Activated CD8-positive, alpha-beta memory T cell treated with anti-CD3 and anti-CD28 coated beads for 36 hours (primary cell): ENCODE measurements at places on chromosomes 7 and 10. TPM values are rescaled to one million over a fixed set of nuclear protein-coding genes. Genes with fewer than 3 reads are reported as not detected.

Gene ACBD7
- 0.89 TPM for total RNA-seq

Gene SUPV3L1
- total RNA-seq, result 53.6 TPM

Gene MICALL2
- 2.3 TPM for total RNA-seq

Gene C7orf33
- total RNA-seq, result not detected

Gene UCMA
- total RNA-seq, result not detected

Gene KCNH2
- total RNA-seq, result 0.11 TPM

Gene SLC26A3
- not detected for total RNA-seq

Gene CREB3L2
- total RNA-seq, result 27.2 TPM

Gene C10orf53
- not detected for total RNA-seq

Gene CEP55
- 44.4 TPM for total RNA-seq

Gene NACAD
- total RNA-seq, result 0.92 TPM

Gene CNTNAP2
- not detected for total RNA-seq

Gene TLX1
- total RNA-seq, result not detected

Gene FAM180A
- not detected for total RNA-seq

Gene UPK3BL1
- total RNA-seq, result 20.8 TPM

Gene NEBL
- total RNA-seq, result 0.46 TPM

Gene MLXIPL
- total RNA-seq, result not detected

Gene NUTM2E
- total RNA-seq, result not detected

Gene EPHB4
- 2.9 TPM for total RNA-seq

Gene DENND2A
- not detected for total RNA-seq

Gene FGFR2
- total RNA-seq, result not detected

Gene AKR1C4
- not detected for total RNA-seq

Gene C7orf57
- total RNA-seq, result 2.1 TPM

Gene AKR1E2
- 2.0 TPM for total RNA-seq

Gene DGKI
- total RNA-seq, result 1.3 TPM

Gene ZNF425
- 1.4 TPM for total RNA-seq

Gene CRYGN
- total RNA-seq, result not detected

Gene SH2D4B
- total RNA-seq, result 0.11 TPM

Gene PNLIP
- not detected for total RNA-seq

Gene LDB3
- total RNA-seq, result 0.04 TPM

Gene HPS1
- total RNA-seq, result 47.5 TPM

Gene NYAP1
- total RNA-seq, result 0.13 TPM

Gene LRRC17
- total RNA-seq, result not detected

Gene TAS2R41
- total RNA-seq, result not detected

Gene RNF133
- total RNA-seq, result not detected

Gene SLIT1
- 0.17 TPM for total RNA-seq

Gene PLXNA4
- total RNA-seq, result 0.19 TPM

Gene PLOD3
- 45.7 TPM for total RNA-seq

Gene HECW1
- not detected for total RNA-seq

Gene UNCX
- total RNA-seq, result not detected

Gene TRIP6
- 33.6 TPM for total RNA-seq

Gene INMT
- total RNA-seq, result not detected

Gene ZNF853
- total RNA-seq, result 3.9 TPM

Gene TMEM184A
- not detected for total RNA-seq

Gene EGR2
- 88.9 TPM for total RNA-seq

Gene PPP1R9A
- 0.15 TPM for total RNA-seq

Gene PDE6C
- not detected for total RNA-seq

Gene CPN1
- total RNA-seq, result not detected
